ENCODE measurements at places on chromosomes 6 and 20.

GRCh38 chr6:166570929-166571713 lies 15.4 kb downstream of the RAMACL start:
- no peak for DNase-seq

DNA sequence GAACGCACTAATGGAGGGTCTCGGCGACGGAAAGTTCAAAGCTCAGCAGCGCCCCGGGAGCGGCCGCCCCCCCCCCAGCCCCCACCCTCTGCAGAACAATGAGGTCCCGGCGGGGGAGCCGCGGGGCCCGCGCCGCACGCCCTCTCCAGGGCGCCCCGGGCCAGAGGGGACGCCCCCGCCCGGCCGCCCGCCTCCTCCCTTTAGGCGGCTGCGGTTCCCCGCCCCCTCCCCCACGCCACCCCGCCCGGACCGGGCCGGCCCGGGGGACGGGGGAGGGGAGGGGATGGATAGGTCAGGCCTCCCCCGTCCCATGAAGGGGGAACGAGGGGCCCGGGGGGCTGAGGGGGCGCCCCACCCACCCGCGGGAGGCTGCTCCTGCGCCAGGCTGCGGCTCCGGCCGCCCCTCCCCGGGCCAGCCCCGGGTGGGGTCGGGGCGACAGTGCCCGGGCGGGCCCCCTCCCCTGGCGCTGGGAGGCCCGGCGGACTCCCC lies 1.5 kb downstream of the NOL4L start:
- DNase-seq, result no peak

DNA sequence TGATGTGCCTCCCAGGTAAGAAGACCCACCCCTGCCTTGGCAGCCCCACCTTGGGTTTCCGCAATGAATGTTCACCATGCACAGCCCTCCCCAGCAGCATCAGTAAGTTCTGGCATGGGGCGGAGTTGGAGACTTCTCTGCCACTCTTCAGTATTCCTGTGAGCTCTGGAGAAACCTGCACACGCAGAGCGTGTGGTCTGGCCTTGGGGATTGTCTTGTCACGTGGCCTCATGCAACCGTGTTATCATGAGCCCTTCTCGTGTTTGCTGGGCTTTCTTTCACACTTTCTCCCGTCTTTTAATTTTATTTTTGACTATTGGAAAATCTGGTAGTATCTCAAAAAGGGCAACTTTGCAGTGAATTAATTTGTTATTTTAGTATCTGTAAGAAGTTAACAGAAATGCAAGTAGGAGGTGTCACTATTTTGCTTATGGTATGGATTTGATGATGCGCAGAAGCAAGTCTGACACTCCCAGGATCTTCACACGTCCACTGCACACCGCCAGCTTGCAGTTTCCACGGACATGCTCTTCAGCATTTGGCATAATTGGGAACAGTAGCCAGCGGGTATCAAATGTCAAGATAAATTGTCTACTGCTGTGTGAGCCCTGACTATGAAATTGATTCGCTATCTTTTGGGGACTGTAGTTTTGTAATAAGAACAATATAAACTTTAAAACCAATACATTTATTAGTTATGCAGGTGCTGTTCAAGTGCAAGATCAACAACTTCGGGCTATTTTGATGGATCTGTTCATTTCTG lies 463.5 kb downstream of the QKI start:
- no peak for DNase-seq

DNA sequence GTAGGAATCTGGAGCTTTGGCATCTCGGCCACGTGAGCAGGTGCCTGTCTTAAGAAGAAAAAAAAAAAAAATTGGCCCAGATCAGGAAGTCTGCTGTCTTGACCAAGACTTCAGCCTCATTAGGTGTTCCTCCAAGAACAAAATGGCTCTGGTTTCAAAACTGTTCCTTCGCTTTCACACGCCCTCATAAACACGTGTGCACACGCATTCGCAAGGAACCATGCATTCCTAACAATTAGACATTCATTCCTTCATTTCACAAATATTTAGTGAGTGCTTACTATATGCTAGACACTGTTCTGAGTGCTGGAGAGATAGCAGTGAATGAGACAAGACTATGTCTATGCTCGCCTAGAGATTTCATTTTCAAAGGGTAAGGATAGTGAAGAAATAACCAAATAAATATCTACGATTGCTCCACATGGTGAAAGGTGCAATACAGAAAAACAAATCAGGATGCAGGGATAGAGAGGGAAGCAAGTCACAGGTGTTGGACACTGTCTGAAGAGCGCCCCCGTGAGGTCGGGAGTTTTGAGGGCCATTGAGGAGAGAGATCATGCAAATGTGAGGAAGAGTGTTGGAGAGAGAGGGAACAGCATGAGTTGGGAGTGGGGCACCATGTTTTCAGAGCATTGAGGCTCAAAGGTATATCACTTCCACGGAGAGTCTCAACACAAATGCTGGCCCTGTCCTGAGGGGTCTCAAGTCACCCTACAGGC lies 53.3 kb downstream of the CCDC170 start:
- no peak for DNase-seq

DNA sequence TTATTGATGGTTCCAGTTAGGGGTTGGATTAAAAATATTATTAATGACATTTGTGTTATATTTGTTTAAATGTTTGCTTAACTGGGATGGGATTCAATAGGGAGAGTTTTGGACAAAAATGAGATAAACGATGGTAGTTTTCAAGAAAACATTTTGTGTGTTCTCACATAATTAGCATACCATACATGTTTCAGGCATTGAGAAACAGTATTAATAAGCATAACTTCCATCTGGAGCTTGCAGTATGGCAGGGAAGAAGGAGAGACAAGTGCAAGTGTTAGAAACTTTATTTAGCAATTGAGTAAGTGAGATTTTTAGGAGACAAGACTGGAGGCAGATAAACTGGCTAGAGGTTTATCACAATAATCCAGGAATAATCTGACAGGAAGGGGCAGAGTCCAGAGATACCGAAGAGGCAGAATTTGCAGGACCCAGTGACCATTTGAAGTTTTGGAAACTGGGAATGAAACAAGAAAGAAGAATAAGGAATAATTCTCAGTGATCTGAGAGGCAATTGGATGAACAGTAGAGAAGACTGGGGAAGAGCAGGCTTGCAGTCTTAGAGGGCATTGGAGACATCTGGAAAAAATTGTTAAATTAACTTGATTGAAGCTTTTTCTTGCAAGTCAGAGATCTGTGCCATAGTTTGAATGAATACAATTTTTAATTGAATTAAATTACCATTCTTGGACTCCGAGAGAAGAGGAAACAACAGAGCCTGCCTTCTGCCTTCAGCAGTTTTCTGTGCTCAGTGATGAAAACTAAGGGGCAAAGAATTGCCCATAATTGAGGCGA lies 73.0 kb upstream of the PTCHD4 start:
- DNase-seq, result no peak
